ENCODE measurements at places on chromosomes 1 and 21.

DNA sequence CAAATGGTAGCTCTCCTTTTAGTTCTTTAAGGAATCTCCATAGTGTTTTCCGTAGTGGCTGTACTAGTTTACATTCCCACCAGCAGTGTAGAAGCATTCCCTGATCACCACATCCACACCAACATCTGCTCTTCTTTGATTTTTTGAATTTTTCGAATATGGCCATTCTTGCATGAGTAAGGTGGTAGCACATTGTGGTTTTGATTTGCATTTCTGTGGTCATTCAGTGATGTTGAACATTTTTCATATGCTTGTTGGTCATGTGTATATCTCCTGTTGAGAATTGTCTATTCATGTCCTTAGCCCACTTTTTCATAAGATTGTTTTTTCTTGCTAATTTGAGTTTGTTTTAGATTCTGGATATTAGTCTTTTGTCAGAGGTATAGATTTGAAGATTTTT, 84.6 kb upstream of the B3GALT2 start:
- DNase-seq: no peak

DNA sequence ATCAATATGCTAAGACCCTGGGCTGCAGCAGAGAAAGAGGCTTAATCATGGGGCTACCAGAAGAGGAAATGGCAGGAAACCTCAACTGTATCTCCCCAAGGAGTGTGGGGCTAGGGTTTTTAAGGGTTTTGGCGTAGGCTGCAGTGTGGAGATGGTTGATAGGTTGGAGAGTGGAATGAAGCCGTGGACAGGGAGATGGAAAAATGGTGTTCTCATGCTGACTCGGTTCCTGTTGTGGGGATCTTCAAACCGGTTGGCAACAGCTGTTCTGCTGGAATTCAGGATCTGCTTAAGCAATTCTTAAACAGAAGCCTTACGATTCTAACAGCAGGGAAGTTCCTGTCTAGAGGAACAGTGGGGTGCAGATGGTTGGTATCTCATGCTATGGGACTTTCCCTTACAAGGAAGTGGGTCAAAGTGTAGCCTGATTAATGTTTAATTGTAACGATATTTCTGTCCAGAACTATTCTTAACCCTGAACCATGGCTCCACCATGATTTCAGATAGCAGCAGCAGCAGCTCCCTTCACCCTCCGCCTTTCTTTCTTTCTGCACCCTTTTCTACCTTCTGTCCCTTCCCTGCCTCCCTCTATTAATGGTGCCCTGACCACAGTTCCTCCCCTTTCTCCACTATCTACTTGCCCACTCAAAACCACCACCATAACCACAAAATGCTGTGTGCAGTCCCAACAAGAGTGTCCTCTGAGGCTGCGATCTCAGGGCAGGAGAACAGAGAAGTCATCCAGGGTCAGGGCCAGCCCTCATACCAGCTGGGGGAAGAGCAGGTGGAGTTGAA, 30.8 kb downstream of the RSPH1 start:
- no peak for DNase-seq

GRCh38 chr1:233614173-233614742, 352 bp downstream of the KCNK1 start:
- no peak for DNase-seq

GRCh38 chr1:212355230-212355969, 59.3 kb downstream of the PACC1 start:
- DNase-seq: no peak

DNA sequence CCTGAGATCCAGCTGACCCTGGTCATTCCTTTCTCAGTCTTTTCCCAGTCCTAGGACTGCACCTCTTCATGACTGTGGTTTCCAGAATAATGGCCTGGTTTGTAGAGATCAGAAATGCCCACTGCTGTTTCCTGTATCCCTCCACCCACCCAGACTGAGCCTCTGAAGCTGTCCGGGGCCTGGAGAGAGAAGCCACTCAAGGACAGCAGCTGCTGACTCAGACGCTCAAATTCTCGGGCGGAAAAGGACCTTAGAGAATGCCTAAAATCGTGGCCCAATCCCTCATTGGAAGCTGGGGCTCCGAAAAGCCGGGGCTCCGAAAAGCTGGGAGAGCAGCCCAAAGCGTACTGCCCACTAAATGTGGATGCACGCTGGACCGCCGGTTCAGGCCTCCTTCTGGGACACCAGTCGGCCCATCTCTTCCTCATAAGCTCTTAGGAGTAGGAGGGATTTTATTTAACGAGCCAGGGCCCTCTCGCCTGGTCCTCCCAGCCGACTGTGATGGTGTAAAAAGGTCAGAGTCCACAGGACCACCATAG, 7.8 kb upstream of the GPR61 start:
- no peak for DNase-seq

DNA sequence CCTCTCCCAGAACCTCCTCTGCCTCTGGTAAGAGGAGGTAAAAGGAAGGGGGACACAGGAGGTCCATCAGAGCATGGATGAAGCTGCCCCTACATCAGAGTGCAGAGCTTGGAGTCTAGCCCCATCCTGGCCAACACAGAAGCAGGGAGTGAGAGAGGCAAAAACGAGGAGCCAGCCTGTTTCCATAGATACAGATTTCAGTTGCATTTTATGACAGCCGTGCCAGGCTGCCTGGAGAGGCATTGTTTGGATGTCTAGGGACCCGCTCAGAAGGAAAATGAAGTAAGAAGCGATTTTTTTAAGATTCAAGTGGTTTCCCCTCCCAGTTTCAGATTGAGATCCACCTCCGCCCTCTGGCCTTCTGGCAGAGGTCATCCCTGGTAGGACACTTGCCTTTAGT, 11.5 kb upstream of the GJA8 start:
- no peak for DNase-seq

DNA sequence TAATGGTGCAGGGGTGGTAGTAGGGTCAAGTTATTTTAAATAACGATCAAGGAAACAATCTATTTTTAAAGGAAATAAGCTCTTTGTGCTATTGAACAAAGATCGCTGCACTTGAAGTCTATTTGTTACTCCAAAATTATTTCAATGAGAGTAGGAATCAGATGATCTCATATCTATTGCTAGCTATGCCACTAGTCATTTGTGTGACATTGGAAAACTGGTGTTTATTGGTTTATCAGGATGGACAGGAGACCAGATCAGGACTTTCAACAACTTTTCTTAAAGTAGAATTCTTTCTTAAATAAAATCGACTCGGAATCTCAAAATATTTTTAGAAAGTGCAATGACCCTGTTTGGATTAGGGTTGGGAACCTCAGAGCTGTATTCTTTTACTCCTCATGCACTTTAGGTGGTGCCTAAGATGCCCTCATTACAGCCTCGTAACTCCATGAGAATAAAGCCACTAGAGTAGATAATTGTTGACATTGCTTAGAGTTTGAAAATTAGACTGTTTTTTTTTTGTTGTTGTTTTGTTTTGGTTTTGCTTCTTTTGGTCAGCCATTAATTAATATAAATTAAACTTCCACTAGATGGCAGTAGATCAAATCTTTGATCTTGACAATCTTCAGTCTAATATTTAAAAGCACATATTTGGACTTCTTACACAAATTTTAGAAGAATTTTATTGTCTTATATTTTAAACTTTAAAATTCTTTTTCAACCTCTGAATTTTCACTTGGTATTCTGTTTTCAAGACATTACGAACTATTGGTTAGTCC, 352.4 kb downstream of the USP25 start:
- DNase-seq: no peak

DNA sequence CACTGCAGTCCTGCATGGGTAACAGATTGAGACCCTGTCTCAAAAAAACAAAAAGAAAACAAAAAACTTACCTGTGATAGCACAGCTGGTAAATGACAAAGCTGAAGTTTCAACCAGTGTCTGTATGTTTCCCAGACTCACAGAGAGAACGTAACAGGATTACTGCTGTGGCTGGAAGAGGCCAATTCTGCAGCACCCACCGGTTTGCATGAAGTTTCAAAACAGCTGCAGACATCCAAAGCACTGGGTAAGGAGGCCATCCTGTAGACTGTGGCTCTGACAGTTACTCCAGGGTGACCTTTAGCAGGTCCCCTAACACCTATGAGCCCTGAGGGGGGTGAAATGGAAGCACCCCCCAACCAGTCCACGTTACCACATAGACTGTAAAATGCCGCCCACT, 7.5 kb downstream of the ID3 start:
- DNase-seq: no peak

- no peak for DNase-seq
These were observed 25.9 kb downstream of the DYRK1A start for GRCh38 chr21:37392441-37392840.

DNA sequence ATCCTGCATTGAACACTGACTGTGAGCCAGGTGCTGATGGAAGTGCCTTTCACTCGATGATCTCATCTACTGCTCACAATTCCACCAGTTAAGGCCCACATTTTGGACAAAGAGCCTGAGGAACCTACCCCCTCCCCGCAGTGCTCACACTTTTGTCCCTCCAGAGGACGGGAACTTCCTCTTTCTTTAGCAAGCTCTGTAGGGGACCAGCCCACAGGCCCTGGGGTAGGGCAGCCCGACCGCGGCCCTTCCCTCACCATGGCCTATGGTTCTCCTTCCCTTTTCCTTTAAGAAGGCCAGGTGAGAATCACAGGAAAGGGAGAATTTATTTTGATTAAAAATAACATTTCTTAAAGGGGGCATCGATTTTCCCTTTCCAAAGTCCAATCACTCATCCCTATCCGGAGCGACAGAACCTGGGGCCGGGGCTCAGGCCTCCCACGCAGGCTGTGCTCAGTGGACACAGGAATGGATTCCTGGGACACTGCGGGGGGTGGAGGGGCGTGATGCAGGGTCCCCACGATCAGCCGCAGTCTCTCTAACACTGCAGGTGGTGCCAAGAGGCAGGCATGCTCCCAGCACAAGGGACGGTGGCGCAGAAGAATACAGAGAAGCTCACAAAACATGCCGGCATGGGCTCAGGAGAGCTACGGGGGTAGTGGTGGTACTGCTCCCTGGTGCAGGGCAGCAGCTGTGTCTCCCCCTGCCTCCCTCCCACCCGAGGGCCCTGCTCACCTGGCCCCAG, 8.9 kb upstream of the KCNE1 start:
- no peak for DNase-seq

DNA sequence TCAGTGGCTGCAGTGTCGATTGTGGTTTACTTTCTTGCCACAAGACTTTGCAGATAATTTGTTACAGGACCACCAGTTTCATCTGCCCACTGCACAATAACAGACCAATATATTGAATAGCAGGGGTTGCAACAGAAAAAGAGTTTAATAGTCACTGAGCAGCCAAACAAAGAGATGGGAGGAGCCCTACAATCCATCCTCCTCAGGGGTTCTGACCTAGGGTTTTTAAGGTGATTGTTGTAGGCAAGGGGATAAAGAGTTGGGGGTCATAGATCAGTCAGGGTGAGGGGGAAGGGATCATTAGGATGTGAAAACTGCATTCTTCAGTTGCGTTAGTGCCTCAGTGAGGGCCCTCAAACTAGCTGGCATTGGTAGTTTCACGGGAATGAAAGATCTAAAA, 110.7 kb upstream of the OLFM3 start:
- DNase-seq: no peak

- DNase-seq: no peak
These were observed 38.1 kb downstream of the MRAP start for GRCh38 chr21:32336711-32337110.

DNA sequence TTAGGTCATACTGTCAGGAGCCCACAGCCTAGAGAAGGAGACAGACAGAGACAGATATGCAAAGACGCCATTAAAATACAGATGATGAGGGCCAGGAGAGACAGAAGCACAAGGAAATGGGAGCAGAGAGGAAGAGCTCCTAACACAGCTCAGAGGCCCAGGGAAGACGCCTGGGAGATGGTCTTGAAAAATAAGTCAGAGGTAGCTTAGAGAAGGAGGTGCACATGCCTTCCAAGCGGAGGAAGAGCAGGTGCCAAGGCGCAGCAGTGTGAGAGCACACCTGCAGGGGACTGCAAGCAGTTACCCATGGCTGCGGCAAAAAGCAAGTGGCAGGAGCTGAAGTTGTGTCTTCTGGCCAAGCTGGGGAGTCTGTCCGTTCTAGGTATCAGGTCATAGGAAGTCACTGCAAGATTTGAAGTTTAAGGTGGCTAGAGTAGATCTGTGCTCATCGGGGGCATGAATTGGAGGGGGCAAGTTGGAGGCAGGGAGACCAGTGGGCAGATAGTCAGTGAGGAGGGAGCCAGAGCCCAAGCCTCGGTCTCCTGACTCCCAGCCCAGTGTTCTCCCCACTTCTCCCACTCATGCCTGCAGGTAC, 1.3 kb upstream of the TRABD2B start:
- DNase-seq: no peak

DNA sequence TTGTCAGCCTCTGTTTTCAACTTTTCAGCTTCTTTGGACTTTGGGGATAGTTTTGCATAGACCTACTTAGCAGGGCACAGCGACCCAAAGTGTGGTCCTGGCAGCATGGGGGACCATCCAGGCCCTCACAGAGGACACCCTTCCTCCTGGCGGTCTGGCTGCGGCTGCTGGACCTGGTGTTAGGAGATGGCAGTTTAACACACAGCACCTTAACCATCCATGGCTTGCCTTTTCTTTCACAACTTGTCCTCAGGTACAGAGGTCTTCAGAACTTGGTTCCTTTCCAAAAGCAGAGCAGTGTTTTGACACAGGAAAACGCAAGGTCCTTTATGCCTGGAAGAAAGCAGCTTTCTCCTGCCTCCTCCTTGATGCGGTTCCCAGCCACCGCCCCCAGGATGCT, 68.1 kb downstream of the RHOU start:
- DNase-seq: no peak

DNA sequence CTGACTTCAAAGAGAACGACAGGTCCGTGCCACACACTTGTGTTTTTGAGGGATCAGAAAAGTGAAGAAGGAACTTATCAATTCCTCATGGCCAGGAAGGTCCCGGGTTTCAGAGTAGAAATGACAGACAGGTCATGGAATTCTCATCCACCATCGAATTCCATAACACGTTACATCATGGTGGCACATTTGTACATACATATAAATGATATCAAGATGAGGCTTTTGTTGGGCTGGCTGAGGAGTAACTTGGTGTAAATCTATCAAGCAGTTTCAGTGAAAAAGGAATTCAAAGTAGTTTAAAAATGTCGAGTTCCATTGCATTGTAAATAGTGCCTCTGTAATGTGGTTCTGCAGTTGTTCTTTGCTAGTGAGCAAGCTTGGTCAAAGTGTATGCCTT, 22.9 kb upstream of the GNPAT start:
- DNase-seq: no peak

DNA sequence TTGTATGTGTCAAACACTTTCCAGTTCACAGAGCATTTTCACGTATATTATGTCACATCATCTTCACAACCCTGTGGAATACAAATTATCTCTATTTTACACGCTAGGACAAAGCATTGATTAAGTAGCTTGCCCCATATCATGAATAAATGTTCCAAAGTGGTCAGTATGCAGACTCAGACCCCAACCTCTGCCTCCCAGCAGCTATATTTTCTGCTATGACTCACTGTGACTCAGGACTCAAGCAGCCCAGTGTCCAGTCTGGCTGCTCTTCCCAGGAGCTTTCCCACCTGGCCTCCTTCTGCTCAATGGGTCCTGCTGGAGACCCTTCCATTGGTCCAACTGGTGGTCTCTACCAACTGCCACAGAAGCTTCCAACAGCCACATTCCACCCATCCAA, 56.0 kb upstream of the RAP1A start:
- no peak for DNase-seq

DNA sequence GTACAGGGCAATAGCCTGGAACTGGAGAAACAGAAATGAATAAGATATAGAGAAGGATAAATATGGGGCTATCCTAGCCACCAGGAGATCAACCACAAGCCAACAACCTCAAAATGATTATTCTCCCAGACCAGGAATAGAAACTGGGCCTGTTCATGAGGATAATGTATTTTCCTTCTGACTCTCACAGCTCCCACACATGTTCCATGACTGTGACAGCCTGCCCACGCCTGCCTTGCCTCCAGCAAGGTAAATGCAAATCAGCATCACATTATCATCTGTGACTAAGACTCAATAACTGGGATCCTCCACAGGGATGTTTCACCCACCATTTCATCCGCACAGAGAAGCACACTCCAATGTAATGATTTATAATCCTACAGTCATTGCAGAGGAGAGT, 3.3 kb downstream of the ENSA start:
- no peak for DNase-seq
